Testis (tissue), 5 donors: ENCODE measurements at places on chromosomes 6 and 20. TPM values are rescaled to one million over a fixed set of nuclear protein-coding genes. Genes with fewer than 3 reads are reported as not detected.

UBE2J1 gene
- total RNA-seq = 28.7 TPM

YTHDF1 gene
- 56.9 TPM for total RNA-seq

TSBP1 gene
- total RNA-seq = 18.4 TPM

MYMX gene
- 0.87 TPM for total RNA-seq

CSTF1 gene
- 41.8 TPM for total RNA-seq

- no peak for DNase-seq
These were observed 52.8 kb downstream of the NCOA7 start for GRCh38 chr6:125843593-125843992.

DNA sequence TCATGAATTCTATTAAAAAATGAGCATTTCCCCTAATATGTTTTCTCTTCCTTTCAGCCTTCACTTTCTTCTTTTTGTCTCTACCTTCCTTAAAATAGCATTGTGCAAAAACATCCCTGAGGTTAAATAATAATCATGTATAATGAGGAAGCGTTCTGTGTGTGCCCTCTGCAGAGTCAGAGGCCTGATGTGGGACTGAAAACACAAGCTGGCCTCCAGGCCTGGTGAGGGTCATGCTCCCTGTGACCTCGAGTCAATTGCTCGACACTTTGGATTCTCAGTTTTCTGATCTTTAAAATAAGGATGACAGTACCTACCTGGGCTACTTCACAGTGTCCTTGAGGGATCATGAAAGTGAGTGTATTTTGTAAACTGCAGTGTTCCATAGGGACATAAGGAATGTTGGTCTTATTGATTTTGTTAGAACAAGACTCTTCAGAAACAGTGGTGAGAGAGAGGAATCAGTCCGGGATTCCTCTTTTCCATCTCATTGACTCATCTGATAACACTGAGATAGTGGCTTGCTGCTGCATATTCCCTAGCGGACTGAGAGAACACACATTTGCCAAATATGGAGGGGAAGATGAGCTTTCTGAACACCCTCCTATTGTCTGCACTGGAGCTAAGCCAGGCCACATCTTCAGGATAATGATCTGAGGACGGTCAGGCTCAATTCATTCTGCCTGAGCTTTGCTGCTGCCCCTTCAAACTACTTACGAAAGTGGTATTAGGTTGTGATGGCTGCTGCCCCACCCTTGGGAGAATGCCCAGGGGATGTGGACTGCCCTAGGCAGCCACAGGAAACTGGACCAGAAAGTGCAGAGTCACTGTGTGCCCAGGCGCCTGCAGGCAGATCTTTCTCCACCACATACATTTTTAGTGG, 39.6 kb upstream of the PDE7B start:
- DNase-seq = no peak

DNA sequence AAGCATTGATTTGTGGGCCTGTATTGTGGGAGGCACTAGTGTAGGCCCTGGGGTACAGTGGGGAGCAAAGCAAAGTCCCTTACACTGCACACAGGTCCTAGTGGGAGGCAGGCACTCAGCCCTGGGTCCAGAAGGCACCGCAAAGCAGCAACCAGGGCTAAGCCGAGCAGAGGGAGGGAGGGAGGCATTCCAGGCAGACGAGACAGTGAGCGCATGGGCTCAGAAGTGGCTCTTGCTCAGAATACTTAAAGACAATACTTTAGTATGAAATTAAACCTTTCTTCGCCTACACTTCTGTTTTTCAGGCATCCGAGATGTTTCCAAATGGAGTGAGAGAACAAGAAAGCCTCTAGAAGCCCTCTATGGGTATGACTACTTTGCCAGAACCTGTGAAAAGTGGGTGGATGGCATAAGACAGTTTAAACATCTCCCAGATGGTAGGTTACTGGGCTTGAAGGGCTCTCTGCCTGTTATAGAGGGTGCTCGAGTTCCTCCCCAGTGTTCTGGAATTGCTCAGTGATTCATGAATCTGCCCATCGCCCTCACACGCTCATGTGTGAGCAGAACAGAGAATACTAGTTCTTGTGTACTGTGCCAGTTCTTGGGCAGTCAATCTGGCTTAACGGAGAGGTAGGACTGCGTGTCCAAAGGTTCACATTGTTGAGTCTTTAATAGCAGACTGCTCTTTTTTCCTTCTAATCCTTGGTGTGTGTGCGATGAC, 18.7 kb downstream of the BPHL start:
- DNase-seq = no peak

- no peak for DNase-seq
These were observed 136.5 kb downstream of the TMEM242 start for GRCh38 chr6:157186785-157187181.

DNA sequence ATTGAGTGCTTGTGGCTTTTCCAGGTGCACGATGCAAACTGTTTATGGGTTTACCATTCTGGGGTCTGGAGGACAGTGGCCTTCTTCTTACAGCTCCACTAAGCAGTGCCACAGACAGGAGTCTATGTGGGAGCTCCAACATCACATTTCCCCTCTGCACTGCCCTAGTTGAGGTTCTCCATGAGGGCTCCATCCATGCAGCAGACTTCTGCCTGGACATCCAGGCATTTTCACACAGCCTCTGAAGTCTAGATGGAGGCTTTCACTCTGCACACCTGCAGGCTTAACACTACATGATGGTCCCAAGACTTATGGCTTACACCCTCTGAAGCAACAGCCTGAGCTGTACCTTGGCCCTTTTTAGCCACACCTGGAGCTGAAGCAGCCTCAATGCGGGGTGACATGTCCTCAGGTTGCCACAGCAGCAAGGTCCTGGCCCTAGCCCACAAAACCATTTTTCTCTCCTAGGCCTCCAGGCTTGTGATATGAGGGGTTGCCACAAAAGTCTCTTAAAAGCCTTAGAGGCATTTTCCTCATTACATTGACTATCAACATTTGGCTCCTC, 552.2 kb downstream of the TFAP2A start:
- DNase-seq = no peak
